Neural crest cell (in vitro differentiated cells): ENCODE measurements at places on chromosomes 7 and 10.

DNA sequence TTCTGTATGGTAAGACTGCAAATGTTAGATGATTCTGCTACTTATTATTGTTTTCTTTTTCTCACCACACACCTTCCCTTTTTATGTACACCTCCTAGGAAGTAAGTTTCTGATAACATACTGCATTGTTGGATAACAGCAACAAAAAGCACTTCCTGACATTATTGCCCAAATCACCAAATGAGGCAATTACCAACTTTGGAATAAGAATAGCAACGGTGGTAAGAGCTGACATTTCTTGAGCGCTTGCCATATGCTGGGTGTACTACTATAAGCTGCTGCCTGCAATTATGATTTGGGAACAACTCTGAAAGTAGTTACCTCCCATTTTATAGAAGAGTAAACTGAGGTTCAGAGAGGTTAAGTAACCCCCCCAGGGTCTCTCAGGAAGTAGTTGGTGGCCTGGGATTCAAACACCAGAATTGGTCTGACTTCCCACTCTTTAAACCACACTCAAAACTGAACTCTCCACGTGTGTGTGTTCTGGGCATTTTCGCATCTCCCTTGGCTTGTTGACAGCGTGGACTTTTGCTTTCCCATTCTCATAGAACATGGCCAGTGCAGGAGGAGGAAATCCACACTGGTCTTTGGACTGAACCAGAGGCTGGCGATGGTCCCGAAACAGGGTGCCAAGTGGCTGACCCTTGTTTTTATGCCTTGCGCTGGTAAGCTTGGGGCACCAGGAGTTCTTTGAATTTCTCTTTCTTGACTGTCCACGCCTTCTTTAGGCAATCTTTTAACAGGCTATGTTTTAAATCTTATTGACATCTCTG, 71.4 kb downstream of the TCF7L2 start:
- DNase-seq = no peak

GRCh38 chr7:148912758-148913541, 28.9 kb upstream of the EZH2 start:
- no peak for DNase-seq

DNA sequence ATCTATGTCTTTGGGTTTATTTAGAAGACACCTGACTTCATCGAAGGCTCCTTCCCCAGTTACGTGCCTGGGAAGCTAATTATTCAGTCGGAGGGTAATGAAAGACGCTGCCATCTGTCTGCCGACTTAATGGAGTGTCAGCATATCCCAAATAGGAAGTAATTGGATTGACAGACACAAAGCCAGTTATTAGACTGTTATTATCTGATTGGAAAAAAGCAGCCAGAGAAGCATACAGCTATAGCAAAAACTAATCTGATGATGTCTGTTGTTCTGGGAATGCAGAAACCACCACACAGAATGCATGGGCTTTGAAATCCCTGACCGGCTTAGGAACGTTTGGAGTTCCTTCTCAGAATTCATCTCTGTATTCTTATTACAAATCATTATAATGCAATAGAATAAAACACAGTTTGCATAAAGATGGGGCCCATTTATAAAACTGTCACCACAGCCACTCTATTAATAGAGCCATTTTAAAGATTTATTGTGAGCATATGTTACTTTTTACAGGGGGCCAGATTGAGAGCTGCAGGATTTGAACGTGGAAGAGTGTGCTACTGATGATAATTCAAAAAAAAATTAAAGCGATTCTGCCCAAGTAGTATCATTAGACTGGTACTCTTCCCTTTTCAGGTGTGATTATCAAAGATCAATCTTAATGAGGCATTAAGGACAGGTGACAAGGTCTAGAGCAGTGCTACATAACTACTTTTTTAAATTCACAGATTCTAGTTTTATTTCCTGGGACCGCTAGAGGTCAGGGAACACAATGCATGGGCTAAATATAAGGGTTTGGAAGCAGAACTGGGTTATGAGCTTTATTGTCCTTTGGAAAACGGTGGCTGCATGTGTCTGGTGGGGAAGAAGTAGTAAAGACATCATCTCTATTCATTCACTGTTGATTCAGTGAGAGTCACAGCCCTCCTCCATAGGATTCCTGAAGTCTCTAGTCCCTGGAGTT, 330.1 kb upstream of the LRGUK start:
- DNase-seq = no peak

DNA sequence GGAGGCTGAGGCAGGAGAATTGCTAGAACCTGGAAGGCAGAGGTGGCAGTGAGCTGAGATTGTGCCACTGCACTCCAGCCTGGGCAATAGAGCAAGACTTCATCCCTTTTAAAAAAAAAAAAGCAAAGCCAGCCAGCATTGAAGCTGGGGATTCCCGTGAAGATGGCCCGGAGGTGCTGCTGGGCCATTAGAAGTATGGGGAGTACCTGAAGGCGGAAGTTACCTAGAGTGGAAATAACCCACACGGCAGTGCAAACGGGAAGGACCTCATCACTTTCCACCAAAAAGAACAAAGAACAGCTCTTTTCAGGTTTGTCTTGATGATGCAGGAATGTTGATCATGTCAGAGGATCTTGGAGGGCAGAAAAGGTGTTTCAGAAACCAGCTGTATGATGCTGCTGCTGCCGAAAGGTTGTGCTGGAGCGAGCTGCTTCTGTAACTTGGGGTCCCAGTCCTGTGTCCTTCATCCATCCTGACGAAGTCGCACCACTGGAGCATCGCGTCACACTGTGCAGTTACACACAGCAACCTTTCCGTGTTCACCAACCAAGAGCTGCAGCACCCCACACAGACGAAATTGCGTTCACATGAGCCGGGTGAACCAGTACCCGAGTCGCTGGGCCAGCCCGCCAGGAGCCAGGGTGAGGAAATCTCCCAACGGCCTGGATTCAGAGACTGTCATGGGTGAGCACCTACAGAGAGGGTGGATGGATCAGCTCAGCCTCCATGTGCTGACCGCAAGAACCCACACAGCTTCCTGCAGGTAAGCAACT, 8.2 kb downstream of the ZFAND2A start:
- DNase-seq = no peak

GRCh38 chr7:154440058-154440457, 387.9 kb downstream of the DPP6 start:
- DNase-seq = no peak

DNA sequence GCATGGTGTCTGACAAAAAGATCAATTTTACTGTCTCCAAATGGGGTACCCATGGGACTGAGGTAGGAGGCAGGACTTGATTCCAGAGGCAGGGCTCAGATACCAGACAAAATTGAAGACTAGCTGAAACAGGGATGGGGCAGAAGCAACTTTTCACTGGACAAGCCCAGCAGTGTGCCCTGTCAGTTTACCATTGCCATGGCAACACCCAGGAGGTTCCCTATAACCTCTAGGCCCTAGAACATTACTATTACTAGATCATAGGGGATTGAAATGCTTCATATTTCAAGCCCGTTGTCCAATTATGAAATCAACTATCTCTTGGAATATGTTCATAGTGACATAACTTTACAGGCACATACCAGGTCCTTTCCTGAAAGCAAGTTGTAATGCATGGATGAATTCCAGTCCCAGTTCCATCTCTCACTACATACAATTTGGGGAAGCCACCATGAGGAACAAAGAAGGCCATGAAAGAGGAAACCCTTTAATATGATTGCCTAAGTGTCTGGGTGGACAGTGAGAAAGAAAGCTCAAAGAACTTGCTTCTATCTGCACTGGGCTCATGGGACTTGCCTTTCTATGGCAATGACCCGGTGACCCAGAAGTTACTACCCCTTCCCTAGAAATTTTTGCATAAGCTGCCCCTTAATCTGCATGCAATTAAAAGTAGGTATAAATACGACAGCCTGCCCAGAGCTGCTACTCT, 557.9 kb downstream of the KCNMA1 start:
- no peak for DNase-seq
